ENCODE measurements at places on chromosomes 7 and 10.

- no peak for DNase-seq
Measured at GRCh38 chr10:21975378-21975990, 28.0 kb downstream of the DNAJC1 start.

DNA sequence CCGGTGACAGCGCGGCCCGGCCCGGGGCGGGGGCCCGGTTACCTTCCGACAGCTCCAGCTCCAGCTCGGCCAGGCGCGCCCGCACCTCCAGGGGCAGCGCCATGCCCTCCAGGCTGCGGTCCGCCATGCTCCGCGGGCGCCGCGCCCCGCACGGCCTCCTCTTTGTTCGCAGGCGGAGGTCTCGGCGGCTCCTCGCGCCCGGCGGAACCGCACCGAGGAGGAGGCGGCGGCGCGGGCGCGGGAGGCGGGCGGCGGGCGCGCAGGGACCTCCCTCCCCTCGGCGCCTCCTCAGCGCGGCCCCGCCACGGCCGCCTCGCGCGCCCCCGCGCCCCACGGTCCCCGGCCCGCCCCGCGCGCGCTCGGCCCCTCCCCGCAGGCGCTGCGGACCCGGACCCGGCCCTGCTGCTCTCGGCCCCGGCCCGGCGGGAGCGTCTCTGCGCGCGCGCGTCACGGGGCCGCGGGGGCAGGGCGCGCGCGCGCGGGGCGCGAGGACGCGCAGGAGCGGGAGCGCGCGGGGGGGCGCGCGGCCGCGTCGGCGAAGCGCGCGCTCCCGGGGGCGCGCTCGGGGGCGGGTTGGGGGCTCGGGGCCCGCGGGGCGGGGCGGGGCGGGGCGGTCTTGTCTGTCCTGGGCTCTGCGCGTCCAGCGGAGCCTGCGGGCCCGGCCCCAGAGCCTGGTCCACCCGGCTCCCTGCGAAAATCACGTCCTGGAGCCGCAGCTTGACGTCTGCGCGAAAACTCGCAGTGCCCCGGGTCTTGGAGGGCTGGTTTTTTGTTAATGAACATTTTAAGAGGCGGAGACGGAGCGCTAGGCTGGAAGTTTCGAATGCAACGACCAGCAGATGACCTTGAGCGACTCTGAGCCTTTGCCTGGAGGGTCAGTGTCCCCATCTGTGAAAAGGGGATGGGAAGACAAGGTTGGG is at the start of gene DIP2C:
TSS of gene DIP2C (minus strand) at position 217 of the 920 bp plus-strand sequence. CDS start at position 127, 90 bp downstream.
- DNase-seq = peak; percentile 81

DNA sequence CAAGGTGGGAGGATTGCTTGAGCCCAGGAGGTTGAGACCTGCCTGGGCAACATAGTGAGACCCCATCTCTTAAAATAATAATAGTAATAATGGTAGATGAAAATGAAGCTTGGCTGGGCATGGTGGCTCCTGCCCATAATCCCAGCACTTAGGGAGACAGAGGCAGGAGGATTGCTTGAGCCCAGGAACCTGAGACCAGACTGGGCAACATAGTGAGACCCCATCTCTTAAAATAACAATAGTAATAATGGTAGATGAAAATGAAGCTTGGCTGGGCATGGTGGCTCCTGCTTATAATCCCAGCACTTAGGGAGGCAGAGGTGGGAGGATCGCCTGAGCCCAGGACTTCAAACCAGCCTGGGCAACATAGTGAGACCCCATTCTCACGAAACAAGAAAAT is 49.5 kb upstream of the LMTK2 start:
- no peak for DNase-seq

DNA sequence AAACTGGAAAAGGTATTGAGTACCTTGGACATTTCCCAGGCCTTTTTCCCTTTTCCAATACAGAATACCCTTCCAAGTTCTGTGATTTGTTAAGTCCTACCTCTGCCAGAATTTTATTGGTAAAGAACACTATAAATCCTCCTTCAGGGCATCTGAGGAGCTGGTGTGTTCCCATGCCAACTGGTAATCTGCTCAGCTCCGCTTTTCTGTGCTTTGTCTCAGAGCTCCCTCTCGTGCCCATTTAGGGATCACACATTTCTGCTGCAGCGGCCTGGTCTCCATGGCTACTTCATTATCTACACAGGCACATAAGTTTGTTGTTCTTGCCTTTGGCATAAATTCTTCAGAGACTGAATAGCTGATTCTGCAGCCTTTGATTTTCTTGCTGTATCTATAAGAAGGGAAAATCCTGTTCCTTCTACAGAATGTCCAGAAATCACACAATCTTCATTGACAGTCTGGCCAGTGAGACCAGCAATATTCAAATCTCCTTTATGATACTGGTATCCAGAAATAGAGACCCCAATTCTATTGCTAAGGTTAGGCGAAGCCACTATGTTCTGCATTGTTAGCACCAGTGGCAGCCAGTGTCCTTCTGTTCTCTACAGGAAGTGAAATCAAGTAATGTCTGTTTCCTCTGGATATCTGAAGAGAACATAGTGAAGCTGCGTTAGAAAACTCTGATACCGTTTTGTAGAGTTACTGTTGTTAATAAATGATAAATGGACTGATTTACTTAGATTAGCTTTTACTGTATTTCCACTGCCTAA is 51.9 kb downstream of the DENND11 start:
- peak; percentile 62 for DNase-seq

DNA sequence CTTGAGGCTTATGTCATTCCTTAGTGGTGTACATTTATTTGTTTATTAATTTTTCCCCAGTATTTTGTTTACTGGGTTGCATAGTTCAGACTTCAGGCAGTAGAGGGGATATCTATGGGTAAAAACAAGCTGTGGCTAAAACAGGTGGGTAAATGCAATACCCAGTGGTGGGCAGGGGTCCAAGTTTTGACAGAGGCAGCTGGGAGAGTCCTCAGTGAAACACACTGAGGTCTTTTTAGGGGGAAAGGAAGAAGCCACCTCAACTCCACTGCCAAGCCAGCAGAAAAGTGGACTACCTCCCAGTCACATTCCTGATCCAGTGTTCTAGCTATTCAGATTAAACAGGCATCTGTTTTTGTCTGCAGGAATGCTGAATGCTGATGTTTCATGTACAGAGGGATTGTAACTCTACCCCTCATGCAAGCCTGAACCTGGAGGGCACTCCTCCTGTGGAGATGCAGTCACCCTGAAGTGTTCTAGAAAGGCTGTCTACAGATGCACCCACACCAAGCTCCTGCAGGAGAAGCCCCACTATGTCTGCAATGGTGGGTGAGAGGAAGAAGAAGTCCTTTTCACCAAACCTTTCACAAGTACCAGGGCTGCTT is 757.8 kb downstream of the INHBA start:
- no peak for DNase-seq

DNA sequence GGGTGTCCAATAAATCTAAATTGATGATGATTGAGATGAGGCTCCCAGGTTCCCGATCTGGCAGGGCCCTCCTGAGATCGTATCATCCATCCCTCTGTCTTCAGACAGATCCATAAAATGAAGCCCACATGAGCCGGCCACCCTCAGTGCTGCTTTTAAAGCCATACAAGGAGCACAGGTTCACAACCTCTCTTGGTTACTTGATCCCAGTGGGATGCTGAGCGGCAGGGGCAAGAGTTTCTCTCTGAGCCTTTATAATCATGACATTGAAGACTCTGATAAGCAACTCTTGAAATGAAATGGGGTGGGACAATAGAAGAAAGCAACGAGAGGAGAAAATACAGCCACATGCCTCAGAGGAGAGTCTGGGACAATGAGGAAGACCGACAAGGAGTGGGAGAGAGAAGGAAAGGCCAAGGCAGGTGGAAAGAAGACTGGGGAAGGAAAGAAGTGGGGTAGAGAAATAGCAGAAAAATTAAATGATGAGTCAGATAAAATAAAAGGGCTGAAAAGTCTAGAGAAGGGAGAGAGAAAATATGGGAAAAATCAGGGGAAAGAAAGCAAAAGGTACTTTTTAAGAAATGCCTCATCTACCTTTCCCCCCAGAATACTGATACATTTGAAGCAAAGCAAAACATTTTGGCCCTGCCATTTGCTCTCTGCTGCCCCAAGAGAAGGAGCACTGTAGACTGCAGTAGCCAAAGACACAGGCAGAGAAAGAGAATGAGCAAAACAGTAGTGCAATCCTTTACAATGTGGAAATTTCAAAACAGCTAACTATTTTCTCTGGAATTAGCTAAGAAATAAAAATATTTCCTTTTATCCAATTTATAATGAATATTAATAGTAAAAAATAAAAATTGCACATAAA is 14.6 kb downstream of the GBX1 start:
- DNase-seq = no peak

- DNase-seq = no peak
Measured at GRCh38 chr7:48537561-48537960, 366.3 kb downstream of the ABCA13 start.

Measured in SJSA1 (cell line).